GOT3 (cell line): ENCODE measurements at places on chromosomes 16 and 17.

DNA sequence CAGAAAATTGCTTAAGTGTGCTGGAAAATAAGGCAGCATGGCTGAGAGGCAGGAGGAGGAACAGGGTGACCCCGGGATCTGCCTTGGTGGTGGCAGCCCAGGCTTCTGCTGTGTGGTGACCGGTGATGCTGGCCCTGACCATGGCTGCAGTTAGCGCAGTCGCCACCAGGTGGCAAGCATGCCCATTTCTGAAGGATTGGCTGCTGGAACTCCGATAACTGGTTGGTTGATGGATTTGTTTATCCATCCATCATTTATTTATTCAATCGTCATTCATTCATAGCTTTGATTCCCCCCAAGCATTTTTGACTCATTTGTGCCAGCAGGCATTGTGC lies 29.1 kb upstream of the ITGA3 start:
- peak; percentile 60 for DNase-seq

- no peak for DNase-seq
These were observed 11.3 kb downstream of the CACNG4 start for GRCh38 chr17:66975614-66976378.

DNA sequence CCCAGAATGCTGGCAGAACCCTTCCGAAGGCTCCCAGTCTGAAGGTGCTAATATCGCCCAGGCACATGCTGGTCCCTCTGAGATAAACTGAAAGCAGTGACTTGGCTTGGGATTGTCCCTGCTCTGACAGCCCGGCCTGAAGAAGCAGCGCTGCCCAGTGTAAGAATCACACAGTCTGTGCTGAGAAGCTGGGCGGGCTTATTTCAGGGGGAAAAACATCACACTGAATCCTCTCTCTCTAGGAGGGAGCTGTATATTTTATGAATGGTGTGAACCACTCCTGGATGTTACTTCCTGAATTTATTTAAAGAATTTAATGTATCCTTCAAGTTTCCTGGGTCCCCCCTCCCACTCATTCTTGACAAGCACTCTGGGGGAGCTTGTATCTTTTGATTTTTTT lies 36.3 kb downstream of the GAS7 start:
- DNase-seq = no peak

DNA sequence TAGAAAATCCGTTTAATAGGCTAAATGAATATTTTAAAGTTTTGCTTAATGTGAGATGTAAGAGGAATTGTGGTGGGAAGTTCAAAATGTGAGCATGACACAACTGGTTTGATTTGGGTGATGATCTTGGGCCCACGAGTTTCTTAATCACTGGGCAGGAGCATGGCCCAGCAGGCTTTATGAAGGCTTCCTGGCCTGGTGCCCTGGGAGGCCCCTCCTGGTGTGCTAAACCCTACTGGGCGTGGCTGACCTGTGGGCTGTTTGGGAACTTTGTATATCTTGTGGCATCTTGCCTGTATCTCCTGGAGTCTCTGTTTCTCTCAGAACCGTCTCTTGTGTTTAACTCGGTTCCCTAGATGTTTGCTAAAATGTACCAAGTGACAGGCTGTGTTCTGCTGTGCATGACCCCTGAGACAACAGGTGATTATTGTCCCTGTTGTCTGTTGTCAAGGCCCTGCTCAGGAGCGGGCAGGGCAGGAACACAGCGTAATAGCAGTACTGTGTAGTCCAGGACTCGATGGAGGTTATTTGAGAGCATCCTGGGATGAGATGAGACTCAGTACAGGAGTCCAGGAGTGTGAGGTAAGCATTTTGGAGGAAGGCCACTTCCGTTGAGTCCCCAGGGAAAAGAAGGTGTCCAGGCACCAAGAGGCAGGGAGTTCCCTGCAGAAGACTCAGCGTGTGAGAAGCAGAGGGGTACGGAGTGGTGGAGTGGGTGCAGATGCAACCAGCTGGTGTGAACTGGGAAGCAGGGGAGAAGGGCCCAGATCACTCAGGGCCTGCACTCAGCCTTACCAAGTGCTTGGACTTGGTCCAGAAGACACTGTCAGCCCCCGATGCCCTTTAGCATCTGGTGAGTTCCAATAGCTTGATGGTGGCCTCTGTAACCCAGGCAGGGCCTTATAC lies 48.5 kb downstream of the B9D1 start:
- DNase-seq = no peak

GRCh38 chr16:84735849-84736586 lies 36.2 kb downstream of the USP10 start:
- DNase-seq = no peak

- no peak for DNase-seq
These were observed 62.2 kb downstream of the UTP18 start for GRCh38 chr17:51322390-51323029.

- no peak for DNase-seq
These were observed 327.3 kb upstream of the SOX9 start for GRCh38 chr17:71793518-71793917.

DNA sequence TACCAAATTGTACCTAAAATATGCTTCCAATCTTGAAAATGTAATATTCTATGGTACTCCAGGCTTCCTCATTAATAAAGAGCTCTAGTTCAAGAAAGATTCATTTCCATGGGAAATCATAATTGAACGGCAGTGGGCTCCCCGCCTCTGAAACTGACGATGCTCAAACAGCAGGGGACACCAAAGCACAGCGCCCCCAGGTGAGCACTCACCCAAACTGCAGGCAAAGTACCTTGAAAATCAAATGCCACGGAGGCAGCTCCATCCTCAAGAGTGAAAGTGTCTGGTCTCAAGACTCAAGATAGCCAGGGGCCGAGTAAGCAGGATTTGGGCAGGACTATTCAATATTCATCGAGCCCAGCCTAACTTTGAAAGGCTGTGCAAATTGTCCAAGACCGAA lies 217.4 kb upstream of the TNRC6C start:
- DNase-seq = no peak

DNA sequence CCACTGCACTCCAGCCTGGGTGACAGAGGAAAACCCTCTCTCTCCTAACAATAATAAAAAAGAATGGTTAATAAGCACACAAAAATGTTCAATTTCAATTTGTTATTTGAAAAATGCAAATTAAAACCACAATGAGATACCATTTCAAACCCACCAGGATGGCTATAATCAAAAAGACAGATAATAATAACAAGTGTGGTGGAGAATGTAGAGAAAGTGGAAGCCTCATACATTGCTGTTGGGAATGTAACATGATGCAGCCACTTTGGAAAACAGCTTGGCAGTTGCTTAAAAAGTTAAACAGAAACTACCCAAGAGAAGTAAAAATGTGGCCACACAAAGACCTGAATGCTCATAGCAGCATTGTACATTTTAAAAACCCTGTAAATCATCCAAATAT lies 51.8 kb upstream of the MAP3K14 start:
- no peak for DNase-seq

DNA sequence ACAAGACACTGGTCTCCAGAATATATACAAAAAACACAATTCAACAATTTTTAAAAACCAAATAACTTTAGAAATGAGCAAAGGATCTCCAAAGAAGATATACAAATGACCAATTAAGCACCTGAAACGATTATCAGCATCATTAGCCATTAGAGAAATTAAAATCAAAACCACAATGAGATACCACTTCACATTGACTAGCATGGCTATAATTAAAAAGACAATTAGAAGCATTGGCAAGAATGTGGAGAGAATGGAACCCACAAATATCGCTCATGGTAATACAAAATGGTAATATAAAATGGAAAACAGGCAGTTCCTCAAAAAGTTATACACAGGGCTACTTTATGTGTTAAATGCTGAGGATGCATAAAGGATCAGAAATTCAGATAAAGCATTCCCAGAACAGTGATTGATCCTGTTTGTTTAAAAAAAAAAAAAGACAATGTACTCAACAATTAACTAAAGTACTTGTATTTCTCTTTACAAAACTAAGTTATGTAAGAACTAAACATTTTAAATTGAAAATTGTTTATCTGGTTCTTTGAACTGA lies 52.5 kb downstream of the KANSL1 start:
- no peak for DNase-seq

GRCh38 chr16:80029761-80030481 lies 429.4 kb upstream of the MAF start:
- no peak for DNase-seq

DNA sequence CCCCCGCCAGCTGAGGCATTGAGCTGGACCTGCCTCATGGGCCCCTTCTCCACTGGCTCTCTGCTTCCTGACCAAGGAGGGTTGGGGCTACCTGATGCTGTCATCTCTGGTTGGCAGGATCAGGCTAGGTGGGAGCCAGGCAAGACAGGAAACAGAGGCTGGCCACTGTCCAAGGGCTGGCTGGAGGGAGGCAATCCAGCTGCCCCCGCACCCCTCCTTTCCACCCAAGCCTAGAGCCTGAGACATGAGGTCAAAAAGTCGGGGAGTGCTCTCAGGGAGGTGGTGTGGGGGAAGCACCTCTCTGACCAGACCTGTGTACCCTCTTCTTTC lies 14.5 kb downstream of the NGFR start:
- DNase-seq = no peak

DNA sequence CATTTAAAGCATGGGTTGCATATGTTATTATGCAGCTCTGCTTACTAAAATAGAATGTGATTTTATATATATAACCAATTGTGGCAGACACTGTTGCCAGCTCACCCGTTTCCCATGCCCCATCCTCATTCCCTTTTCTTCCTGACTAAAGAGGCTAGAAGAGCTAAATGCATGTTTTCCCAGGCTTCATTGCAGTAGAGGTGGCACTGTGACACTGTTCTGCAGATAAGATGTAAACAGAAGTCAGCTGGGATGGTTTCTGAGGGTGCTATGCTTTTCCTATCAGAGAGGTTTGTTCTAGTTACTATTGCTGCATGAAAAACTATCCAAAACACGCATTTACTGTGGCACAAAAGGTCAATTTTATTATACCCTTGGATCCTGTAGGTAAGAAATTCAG lies 5.7 kb upstream of the TOB1 start:
- no peak for DNase-seq

DNA sequence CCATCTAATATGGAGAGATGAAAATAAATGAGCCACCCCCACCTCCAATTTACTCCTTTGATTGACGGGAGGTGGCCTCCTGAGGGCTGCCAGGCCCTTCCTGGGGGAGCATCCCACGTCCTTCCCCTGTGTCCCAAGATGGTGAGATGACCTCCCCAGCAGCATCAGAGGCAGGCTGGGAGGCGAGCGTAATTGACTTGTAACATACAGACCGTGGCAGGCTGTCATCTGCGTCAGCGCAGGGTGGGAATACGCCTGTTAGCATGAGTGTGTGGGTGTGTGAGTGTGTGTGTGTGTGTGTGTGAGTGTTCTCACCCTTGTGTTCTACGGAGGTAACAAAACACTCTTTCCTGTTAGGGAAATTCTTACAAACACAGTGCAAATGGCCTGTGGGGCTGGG lies 156.9 kb upstream of the CIBAR2 start:
- no peak for DNase-seq

- DNase-seq = no peak
These were observed 108.1 kb downstream of the ABCC12 start for GRCh38 chr16:48047720-48048119.

DNA sequence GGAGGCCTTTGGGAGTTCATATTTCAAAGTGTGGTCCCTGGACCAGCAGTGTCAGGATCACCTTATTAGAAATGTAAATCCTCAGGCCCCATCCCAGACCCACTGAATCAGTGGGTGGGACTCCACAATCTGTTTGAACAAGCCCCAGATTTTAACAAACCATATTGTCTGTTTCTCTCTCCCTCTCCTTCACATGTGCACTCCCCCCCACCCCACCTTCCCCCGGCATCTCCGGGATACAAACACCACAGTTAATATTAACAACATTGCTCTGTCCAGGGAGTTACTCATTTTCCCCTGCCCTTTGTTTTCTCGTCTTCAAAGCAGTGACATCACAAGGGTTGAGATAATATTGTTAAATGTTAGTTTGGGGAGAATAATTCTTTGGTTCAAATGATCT lies 127.3 kb downstream of the KATNIP start:
- DNase-seq = no peak

- DNase-seq = no peak
These were observed 136.6 kb downstream of the COPRS start for GRCh38 chr17:31722251-31723056.

DNA sequence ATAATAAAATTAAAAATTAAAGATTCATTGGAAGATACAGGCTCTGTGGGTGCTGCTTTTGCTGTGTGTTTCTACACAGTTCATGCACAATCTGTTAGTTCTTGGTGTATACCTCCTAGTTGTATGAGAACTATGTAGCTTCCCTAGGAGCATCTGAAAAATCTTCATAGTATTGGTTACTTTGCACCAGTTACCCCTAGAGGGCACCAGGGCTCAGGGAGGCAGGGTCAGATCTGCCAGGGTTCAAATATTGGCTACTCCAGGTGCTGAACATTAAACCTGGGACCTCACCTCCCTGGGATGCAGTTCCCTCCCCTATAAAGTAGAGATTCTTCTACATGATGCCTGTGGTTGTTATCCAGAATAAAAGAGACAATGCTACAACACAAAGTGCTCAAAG lies 583.0 kb upstream of the CDH11 start:
- no peak for DNase-seq

GRCh38 chr17:5667871-5668270 lies 83.6 kb upstream of the NLRP1 start:
- DNase-seq = no peak

DNA sequence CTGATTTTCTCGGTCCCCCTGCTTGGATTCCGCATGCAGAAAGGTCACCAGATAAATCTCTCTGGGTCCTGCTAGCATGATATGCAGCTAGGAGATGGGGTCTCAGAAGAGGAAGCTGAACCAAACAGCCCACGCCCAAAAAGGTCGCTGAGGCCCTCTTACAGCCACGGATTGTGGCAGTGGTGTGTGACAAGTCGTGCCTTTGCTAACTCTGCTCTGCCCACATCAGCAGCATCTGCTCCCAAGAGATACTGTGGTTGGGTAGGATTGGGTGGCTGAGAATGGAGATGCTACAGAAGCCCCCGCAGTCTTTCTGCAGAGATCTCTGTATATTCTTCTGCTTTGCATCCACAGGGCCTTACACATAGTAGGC lies 15.2 kb upstream of the SKAP1 start:
- no peak for DNase-seq

GRCh38 chr16:46688101-46688653 lies 801 bp downstream of the VPS35 start:
- DNase-seq = no peak

DNA sequence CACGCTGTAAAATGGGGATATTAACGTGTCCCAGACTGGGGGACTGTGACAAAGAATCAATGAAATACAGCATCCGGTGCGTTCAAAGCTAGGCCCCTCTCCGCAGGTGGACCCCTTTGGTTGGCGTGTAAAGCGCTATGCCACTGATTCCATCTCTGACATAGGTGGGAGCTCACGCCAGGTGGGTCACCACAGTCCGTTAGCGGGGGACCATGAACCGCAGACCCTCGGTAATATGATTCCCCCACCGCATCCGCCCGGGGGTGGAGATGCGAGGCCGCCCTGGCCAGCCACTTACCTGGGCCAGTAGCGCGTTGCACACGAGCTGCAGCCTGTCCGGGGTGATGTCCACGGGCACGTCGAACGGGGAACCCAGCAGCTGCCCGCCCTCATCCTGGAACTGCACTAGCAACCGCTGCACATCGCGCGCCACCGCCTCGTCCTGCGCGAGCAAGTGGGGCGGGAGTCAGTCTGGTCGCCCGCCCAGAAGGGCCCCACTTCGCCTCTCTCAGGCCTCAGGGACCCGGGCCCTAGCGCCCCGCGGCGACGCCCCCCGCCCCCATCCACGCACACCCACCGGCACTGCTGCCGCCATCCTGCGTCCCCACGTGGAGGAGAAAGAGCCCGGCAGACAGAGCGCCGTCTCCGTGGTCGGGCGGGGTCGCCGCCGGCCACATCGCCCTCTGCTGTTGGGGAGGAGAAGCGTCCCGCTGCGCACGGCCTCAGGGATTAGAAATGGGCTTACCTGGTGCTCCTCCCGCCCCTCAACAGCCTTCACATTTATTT lies at the start of gene NLE1:
NLE1 (minus strand) TSS at position 623 of the 786 bp plus-strand sequence; CDS start at position 595, 28 bp downstream.
- peak; percentile 54 for DNase-seq
